Activated CD4-positive, CD25-positive, alpha-beta regulatory T cell treated with anti-CD3 and anti-CD28 coated beads, Interleukin-2, amount 50 U/mL, for 16 hours (primary cell): ENCODE measurements at places on chromosomes 13 and 19.

DNA sequence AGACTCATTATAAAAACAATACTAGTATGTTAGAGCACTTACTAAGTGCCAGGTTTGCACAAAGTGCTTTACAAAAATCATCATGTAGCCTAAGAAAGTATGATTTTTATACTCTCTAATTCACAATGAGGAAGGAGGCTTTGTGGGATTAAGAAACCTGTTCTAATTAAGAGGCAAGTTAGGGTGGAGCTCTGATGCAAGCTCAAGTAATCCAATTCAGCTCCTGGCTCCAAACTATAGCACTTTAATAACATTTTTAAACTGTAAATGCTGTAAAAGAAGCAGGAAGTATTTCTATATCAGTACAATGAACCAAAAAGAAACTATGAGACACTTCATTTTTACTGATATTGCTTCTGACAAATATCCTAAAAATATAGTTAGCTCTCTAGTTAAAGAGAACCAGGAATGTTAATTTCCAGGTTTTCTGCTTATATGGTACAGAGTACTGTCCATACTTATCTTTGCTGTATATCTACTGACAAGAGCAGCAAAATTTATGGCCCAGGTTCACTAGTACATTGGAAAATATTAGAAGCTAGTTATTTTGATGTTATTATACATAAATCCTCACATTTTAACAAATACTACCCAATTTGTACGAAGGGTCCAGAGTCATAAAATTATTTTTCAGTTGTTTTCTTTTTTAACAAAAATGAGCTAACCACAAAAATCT, 482.0 kb downstream of the DIAPH3 start:
- DNase-seq = no peak

GRCh38 chr19:7645163-7645562, 8.3 kb downstream of the STXBP2 start:
- DNase-seq = no peak

GRCh38 chr13:50161052-50161451, 145.8 kb downstream of the KCNRG start:
- no peak for DNase-seq

GRCh38 chr13:46575818-46576221, 22.9 kb downstream of the LRCH1 start:
- DNase-seq = no peak

DNA sequence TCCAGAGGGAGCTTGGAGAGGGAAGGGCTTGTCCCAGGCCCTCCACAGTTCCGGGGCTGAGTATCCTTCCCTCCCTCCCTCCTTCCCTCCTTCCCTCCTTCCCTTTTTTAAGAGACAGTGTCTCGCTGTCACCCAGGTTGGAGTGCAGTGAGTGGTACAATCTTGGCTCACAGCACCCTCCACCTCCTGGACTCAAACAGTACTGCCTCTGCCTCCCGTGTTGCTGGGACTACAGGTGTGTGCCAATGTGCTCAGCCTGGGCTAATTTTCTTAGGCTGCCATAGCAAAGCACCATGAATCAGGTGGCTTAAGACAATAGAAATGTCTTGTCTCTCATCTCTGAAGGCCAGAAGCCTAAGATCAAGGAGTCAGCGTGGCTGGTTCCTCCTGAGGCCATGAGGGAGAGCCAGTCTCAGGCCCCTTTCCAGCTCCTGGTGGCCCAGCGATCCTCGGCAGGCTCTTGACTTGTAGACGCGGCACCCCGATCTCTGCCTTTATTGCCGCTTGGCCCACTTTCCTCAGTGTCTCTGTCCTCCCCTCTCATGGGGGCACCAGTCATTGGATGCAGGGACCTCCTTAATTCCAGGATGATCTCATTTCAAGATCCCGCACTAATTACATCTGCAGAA, 47.5 kb downstream of the CRTC1 start:
- DNase-seq = no peak

DNA sequence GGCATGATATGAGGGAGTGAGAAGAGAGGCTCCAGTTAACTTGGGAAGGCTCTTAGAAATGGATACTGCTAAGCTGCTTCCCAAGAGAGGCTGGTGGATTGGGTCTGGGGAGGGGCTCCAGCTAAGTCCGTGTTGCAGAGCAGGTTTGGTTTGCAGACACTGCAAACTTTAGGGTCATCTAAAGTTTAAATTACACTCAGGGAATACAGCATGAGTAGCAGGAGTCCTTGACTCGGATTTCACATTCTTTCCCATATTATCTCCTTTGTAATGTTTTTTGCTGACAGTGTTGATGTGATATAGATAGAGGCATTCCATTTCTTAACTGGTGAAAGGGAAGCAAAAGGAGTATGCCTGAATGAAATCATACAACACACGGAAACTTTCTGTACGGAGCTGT, 31.9 kb downstream of the SGCG start:
- DNase-seq = no peak

- DNase-seq = no peak
Observed at GRCh38 chr19:29118389-29118788, 94.6 kb downstream of the UQCRFS1 start.

GRCh38 chr19:7618348-7618747, 11.0 kb downstream of the XAB2 start:
- DNase-seq = no peak

- DNase-seq = no peak
Observed at GRCh38 chr19:17869114-17869608, 2.6 kb upstream of the SLC5A5 start.

DNA sequence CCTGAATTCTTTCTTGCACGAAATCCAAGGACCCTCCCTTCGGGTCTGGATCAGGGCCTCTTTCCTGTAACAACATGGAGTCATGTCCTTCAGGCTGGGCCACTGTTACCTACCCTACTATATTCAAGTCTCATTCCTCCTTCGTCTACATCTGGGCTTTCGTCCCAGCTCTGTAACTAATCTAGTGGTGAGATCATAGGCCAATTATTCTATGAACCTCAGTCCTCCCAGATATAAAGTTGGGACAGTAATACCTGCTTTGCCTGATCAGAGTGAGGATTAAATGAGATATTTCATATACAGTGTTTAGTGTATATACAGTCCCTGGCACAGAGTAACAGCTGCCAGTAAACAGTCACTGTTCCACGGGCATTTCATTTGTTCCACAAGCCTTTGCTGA, 48.3 kb upstream of the ATP12A start:
- DNase-seq = no peak

GRCh38 chr19:35399948-35400772, 29.3 kb downstream of the GPR42 start:
- DNase-seq = no peak

DNA sequence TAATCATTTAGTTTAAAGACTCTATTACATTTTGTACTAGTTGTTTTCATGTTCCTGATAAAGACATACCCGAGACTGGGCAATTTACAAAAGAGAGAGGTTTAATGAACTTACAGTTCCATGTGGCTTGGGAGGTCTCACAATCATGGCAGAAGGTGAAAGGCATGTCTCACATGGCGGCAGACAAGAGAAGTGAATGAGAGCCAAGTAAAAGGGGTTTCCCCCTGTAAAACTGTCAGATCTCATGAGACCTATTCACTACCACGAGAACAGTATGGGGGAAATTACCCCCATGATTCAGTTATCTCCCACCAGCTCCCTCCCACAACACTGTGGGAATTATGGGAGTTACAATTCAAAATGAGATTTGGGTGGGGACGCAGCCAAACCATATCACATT, 129.2 kb downstream of the PAN3 start:
- no peak for DNase-seq

DNA sequence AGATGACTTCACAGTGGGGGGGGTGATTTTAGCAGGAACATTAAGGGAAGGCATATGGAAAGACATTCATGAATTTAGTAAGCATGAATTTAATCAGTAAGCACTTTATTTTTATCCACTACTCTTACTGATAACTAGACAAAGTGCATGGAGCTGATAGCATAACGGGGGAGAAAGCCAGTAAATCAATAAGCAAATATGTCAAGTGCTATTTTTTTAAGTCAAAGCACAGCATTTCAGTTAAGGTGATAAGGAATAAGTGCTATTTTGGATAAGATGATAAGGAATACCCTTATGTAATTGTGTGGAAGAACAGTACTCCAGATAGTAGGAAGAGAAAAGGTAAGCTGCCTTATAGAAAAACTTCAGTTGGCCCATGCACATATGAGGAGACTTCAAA, 19.4 kb downstream of the UFM1 start:
- no peak for DNase-seq

- no peak for DNase-seq
Observed at GRCh38 chr13:27076421-27076820, 95.2 kb downstream of the USP12 start.

DNA sequence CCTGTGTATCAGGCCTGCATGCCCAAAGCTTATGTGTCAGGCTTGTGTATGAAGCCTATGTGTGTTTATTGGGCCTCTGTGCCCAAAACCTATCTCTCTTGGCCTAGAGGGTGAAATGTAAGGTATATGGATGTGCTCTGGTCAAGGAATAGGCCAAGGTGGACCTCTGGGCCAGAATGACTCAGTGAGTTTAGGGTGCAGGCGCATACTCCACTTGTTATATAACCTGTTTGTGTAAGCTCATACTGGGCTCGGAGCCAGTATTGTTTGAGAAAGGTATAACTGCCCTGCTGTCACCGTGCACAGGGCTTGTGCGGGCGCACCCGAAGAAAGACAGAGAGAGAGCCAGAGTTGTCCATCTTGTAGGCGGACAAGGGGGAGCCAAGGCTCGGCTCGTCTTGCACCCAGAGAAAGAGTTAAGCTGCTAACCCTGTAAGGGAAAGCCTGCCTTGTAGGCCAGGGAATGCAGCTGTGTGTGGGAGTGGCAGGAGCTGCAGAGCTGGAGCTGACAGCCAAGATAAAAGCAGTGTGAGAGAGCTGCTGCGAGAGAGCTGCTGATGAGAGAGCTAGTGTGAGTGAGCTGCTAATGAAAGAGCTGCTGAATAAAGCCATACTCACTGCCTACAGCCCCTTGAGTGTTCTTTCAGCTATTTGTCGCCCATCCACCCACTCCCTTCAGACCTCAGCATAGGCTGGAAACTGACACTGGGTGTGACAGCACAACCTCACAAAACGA, 43.4 kb upstream of the N4BP2L1 start:
- DNase-seq = no peak

GRCh38 chr13:40506592-40507446, 159.6 kb downstream of the FOXO1 start:
- no peak for DNase-seq

- no peak for DNase-seq
Observed at GRCh38 chr19:42594617-42595489, at the start of gene CEACAM8. CEACAM8 (minus strand) TSS chr19:42594924; CDS start chr19:42594828, 96 bp downstream.

GRCh38 chr19:32206065-32206464, 139.3 kb upstream of the ZNF507 start:
- DNase-seq = no peak

DNA sequence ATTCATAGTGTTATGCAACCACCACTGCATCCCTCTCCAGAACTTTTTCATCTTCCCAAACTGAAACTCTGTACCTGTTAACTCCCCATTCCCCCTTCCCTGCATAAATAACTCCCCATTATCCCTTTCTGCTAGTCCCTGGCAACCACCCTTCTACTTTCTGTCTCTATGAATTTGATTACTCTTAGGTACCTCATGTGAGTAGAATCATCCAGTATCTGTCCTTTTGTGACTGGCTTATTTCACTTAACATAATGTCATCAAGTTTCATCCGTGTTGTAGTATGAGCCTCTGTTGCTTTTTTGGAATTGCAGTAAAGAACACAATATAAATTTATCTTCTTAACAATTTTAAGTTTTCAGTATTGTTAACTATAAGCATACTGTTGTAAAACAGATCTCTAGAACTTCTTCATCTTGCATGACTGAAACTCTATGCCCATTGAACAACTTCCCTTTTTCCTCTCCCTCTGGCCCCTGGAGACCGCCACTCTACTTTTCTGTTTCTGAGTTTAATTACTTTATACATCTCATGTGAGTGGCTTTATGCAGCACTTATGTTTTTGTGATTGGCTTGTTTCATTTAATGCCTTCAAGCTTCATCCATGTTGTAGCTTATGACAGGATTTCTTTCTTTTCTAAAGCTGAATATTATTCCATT, 87.3 kb upstream of the ABCC4 start:
- DNase-seq = no peak

DNA sequence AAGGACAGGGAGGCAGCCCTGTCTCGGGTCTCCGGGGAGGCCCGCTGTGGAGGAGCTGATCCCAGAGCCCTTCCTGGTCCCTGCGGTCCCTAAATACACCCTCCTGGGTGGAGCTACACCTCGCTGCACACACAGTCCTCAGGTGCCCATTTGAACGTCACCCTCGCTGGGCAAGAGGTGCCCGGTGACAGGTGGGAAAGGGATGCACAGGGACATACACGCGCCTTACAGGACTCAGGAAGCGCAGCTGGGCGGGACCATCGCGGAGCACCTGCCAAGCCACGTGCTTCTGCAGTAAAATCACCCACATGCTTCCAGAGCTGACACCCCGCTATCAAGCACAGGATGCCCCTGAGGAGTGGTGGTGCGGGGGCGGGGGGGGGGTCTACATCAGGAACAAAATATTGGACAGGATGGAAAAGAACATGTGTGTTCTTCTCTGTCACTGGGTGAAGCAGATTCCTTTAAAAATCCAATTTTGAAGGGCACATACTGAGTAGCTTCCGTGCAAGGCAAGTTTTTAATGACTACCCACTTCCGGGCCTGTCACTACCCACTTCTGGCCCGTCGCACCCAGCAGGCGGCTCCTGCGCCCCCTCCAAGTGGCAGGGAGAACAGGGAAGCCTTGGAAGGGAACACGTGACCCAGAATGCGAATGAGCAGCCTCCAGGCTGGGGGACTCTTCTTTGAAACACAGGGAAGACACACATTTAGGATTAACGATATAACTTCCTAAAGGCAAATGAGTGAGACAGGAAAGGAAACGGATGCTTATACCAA, 78.9 kb downstream of the COL4A1 start:
- no peak for DNase-seq

DNA sequence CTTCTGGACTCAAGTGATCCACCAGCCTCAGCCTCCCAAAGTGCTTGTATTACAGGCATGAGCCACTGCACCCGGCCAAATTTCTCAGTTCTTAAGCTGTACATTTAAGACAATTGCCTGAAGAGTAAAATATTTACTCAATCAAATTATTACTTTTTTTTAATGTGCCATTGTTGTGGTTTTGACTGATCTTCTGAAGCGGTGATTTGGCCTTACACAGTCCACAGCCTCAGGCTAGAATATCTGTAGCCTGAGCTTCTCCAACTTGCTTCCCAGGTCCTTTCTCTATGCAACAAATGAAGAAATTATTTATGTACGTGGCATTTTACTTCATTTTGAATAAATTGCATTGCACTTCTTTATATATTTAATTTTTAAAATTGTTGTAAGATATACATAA, 281.3 kb downstream of the KLF5 start:
- no peak for DNase-seq

- no peak for DNase-seq
Observed at GRCh38 chr19:1467490-1468273, 11.3 kb downstream of the C19orf25 start.
